Stomach (tissue), 19 donors: ENCODE measurements at places on chromosomes 5 and 9.

GRCh38 chr9:109560470-109561132 lies 62.5 kb upstream of the PTPN3 start:
- DNase-seq, result no peak

GRCh38 chr5:54969856-54970828 lies 15.3 kb downstream of the ESM1 start:
- no peak for DNase-seq

DNA sequence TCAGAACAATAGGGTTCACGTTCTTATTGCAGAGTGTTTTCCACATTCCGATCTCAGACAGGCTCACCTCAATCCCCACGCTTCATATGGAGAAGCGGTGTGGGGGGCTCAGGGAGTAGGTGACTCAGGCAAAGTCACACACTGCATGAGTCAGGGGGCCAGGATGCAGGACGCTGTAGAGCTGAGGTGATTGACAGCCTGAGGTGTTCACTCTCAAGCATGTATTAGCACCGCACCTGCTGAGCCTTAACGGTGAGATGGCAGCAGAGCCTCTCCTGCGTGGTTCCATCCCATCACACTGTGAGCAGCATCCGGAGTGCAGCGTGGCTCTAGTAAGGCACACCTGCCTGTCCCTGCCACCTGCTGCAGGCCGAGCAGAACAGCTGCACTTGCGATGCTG lies 194.0 kb downstream of the IRX2 start:
- DNase-seq, result no peak

GRCh38 chr5:169960659-169961058 lies 19.6 kb downstream of the INSYN2B start:
- no peak for DNase-seq

GRCh38 chr9:95086564-95086955 lies 230.9 kb downstream of the FANCC start:
- DNase-seq, result no peak

- peak; percentile 54 for DNase-seq
Measured at GRCh38 chr5:7518947-7519560, 123.1 kb downstream of the ADCY2 start.

DNA sequence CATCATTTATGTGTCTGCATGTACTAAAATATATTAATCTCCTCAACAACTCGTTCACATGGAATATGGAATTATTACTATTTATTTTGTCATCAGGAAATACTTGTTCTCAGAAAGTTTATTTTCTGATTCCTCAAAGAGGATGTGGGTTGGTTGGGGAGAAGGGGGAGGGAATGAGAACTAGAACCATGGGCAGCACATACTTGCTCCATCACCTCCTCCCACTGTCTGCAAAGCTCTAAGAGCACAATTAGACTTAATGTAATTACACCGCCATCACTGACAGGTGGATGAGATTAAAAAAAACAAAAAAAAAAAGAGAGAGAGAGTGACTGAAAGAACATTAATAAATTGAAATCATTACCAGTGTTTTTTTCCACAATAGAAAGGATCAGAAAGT lies 98.2 kb downstream of the OXCT1 start:
- no peak for DNase-seq

DNA sequence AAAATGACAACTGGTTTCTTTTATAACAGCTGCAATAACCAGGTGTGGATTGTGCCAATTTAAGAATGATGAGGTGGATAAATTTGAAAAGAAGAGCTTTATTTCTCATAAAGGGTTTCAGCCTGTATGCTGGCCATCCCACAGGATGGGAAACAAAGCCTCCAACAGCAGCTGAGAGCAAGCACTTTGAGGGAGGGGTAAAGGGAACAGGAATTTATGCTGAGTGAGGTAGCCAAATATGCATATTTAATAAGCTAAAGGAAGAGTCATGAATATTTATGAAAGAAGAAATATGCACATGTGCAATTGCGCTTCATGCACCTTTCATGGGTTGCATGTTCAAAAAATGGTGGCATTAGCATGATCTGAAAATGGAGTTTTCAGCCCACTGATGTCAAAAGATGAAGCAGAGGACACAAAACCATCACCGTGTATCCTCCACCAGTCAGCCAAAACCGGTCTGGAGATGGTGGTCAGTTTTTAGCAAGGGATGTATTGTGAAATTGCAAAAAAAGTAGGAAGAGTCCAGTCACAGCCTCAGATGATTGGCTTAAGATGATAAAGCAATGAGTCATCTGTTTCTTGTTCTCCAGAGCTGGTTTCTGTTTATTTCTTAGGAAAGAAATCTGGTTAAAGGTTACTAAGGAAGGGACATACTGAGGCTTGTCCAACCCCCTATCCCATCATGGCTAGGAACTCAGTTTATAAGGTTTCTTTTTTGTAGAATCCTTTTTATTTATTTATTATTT lies 47.9 kb downstream of the DEPDC1B start:
- no peak for DNase-seq

- no peak for DNase-seq
Measured at GRCh38 chr5:10737880-10738279, 23.2 kb downstream of the DAP start.

- no peak for DNase-seq
Measured at GRCh38 chr9:25742256-25742655, 64.0 kb upstream of the TUSC1 start.

DNA sequence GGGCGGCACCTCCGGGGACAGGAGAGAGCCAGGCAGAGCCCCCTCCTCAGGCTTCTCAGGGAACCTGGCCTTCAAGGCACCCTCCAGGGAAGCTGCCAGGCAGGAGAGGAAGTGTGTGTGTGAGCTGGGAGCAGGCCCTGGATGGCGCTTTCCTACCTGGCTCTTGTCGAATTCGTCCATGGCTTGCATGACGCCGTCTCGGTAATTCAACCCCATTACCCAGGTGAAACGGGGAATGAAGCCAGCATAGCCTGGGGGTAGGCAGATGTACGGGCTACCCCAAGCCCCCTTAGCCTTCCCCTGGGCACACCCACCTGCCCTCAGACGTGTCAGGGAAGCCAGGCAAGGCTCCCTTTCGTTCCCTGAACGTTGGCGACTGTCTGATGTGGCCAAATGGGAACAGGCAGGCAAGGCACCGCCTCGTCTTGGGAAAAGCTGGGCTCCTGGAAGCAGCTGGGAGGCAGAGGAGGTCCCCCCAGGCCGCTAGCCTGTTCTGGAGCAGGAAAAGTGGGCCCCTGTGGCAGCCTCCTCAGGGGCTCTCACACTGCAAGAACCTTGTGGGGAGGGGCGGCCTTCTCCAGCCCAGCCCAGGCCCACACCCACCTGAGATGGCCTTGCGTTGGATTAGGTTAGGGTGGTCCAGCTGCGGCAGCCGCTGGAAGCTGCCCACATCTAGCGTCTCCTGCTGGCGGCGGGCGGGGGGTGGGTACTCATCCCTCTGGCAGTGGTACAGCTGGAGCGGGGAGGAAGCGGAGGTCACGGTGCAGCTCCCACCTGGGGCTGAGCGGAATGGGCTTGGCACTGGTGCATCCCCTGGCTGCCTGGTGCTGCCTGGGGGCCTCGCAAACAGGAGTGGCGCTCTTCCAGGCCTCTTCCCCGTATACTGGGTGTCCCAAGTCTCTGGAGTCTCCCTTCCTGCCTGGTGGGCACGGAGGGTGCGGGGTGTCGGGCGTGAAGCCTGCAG lies 3.7 kb downstream of the TUBB4B start:
- DNase-seq, result peak; percentile 42

DNA sequence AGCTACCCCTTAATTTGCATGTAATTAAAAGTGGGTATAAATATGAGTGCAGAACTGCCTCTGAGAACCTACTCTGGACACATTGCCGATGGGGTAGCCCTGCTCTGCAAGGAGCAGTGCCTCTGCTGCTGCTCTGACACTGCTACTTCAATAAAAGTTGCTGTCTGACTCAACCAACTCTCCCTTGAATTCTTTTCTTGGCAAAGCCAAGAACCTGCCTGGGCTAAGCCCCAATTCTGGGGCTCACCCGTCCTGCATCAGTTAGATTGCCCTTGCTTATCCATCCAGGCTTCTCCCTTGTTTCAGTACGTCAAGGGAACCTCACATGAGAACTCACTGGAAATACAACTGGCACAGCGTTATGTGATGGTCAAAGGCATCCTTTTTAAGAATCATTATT lies 44.1 kb downstream of the FBXL7 start:
- DNase-seq, result no peak

DNA sequence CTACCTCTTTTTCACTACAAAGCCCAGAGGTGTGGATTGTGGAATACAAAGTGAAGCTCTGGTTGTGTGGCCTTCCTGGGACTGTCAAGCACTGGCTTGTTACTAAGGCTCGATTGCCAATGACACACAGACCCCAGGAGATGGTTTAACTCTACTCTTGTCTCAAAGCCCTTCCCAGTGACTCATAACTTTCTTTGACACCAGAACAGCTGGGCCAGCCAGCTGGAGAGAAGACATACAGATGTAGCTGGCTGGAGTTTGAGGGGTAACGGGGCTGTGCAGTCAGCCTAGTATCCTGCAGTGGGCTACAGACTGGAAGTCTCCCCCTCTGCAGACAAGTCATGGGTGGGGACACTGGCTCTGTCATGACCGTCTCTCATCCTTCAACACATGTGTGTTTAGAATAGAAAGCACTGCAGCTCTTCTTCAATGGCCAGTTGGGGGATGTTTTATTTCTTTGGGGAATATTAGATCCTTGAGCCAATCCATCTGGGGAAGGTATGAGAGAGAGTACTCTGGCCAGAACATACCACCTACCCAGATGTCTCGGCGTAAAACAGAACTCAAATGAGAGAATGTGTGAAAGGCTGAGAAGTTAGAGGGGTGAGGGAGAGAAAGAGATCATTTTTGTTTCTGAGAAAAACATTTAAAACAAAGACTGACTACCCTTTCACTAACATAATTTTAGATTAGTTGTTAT lies 53.3 kb downstream of the SEMA6A start:
- no peak for DNase-seq

- no peak for DNase-seq
Measured at GRCh38 chr5:143197260-143197656, 206.2 kb downstream of the NR3C1 start.

- DNase-seq, result no peak
Measured at GRCh38 chr5:72525816-72526215, 18.6 kb upstream of the ZNF366 start.

GRCh38 chr9:4973902-4974301 lies 11.2 kb upstream of the JAK2 start:
- no peak for DNase-seq

GRCh38 chr5:37869216-37869615 lies 29.4 kb upstream of the GDNF start:
- no peak for DNase-seq

GRCh38 chr9:17280350-17281012 lies 145.6 kb downstream of the CNTLN start:
- no peak for DNase-seq

DNA sequence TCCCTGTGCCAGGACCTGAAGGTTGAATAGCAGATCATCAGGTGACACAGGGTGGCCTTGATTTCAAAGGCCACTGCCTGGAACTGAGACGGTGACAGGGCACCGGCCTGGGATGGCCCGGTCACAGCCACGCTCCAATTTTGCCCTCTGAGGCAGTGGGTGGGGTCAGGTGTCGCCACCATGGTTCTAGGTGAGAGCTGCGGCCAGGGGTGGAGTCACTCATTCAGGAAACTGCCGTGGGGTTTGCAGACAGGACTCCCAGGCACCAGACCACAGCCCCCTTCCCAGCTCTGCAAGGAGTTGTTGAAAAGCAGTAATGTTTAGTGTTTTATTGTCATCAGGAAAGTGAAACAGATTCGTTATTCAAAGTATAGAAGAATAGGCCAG lies 17.3 kb upstream of the RNU6ATAC start:
- DNase-seq, result no peak

DNA sequence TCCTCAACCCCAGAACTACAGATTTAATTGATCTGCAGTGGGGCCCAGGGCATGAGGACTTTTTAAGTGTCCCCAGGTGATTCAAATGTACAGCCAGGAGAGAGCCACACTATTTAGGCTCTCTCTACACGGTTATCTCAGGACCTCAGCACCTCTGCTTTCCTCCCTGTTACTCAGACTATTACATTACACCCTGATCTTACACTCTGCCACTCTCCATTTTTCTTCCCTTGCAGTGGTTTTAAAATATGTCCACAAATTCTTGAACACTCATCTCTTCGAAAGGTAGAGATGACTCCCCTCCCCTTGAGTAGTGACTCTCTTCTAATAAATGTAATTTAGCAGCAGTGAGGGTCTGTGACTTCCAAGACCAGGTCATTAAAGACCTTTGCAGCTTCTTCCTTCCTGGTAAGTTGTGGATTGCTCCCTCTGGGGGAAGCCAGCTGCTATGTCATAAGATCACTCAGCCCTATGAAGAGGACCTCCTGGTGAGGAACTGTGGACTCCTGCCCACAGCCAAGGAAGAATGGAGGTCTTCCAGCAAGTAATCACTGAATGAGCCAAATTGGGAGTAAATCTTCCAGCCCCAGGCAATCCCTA lies 87.5 kb upstream of the SSBP2 start:
- DNase-seq, result peak; percentile 53

GRCh38 chr9:91532325-91532724 lies 108.7 kb upstream of the NFIL3 start:
- no peak for DNase-seq

- no peak for DNase-seq
Measured at GRCh38 chr9:132990781-132991180, 12.3 kb downstream of the GFI1B start.

DNA sequence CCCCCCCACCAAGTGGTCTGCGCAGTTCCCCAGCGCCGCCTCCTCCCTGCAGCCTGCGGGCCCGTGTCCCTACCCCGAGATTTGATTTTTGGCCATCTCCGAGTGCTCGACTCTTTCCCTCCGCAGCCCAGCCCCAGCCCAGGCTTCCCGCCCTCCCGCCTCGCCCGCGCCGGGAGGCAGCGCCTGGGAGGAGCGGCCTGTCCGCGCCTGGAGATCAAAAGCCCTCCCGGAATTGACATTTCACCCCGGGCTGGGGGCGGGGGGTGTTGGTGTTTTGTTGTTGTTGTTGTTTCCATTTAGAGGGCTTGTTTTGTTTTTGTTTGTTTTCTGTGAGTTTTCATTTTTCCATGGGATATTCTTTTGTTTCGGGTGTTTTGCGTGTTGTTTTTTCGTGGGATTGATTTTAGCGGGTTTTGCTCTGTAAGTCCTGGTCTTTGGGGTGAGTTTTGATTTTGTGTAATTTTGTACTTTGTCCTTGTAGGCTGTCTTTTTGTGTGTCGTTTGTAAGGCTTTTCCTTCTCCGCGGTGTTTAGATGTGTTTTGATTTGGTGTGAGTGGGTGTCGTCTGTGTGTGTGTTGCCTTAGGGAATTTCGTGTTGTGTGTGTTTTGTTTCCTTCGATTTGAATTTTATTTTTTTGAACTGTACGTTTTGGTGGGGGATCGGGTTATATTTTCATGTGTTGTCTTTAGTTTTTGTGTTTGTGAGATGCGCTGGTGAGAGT lies 1.7 kb upstream of the PAX5 start:
- peak; percentile 46 for DNase-seq

DNA sequence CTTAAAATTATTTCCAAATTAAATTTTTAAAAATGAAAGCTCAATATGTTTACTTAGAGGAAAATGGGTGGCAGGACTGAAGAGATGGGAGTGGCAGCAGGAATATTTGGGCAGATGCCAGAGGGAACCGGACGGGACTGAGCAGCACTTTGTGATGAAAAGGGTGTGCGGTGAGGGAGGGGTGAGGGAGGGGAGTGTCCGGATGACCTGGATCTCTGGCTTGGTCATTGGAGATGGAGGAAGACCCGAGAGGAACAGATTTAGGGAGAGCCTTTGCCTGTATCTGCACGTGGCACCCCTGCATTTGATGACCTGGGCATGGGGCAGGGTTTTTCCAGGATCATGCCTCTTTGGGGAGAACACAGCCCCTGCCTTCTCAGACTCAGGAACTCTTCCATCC lies 201.1 kb upstream of the MVB12B start:
- DNase-seq, result peak; percentile 36

GRCh38 chr5:134371834-134372340 lies 518 bp downstream of the UBE2B start:
- peak; percentile 55 for DNase-seq

GRCh38 chr9:86282979-86283535 lies 719 bp upstream of the ISCA1 start:
- no peak for DNase-seq

- no peak for DNase-seq
Measured at GRCh38 chr5:113215401-113216060, 219.3 kb downstream of the TSSK1B start.
